ENCODE measurements at places on chromosomes 2 and 18. TPM values are rescaled to one million over a fixed set of nuclear protein-coding genes. Genes with fewer than 3 reads are reported as not detected.

Gene DYNC2LI1
- 18.2 TPM for total RNA-seq

Gene IL18RAP
- not detected for total RNA-seq

Gene GPR155
- 1.6 TPM for total RNA-seq

Gene IL36B
- not detected for total RNA-seq

Gene GPR35
- total RNA-seq: 0.14 TPM

Gene MRPS5
- 33.5 TPM for total RNA-seq

Gene CFAP210
- total RNA-seq: not detected

Gene METAP1D
- 5.6 TPM for total RNA-seq

Gene ANKRD62
- not detected for total RNA-seq

Gene EGR4
- total RNA-seq: not detected

Gene GULP1
- 79.6 TPM for total RNA-seq

Gene LIMS3
- total RNA-seq: 3.1 TPM

Gene SCN9A
- total RNA-seq: 60.1 TPM

Gene PROKR1
- total RNA-seq: not detected

Gene SLC9A2
- not detected for total RNA-seq

Gene REEP1
- not detected for total RNA-seq

Gene TMEM169
- total RNA-seq: 0.14 TPM

Gene IL1RL2
- 0.22 TPM for total RNA-seq

Gene GLI2
- total RNA-seq: 14.0 TPM

Gene DNAJC5G
- total RNA-seq: not detected

Gene RBM43
- 3.0 TPM for total RNA-seq

Gene UGT1A4
- not detected for total RNA-seq

Gene GALNT13
- under 0.01 TPM for total RNA-seq

Gene ADD2
- 0.14 TPM for total RNA-seq

Gene NBEAL1
- total RNA-seq: 34.4 TPM

Gene CREG2
- 1.3 TPM for total RNA-seq

Gene LHCGR
- not detected for total RNA-seq

Gene ITGA6
- total RNA-seq: 7.2 TPM

Gene KCNE4
- total RNA-seq: 3.1 TPM

Gene ATP6V1C2
- total RNA-seq: 0.14 TPM

Gene ALPP
- not detected for total RNA-seq

Gene AGXT
- not detected for total RNA-seq

Gene RNF152
- total RNA-seq: 127 TPM

Gene RND3
- 269 TPM for total RNA-seq

Gene ELOA2
- not detected for total RNA-seq

Gene LINC00305
- not detected for total RNA-seq

Gene REG3A
- not detected for total RNA-seq

Gene SERPINB10
- total RNA-seq: 1.1 TPM

Gene ADGRF3
- under 0.01 TPM for total RNA-seq

Gene KIF1A
- total RNA-seq: not detected

Gene MEP1B
- total RNA-seq: not detected

Gene PIEZO2
- total RNA-seq: 23.2 TPM

Gene SLC38A11
- 0.57 TPM for total RNA-seq

Gene CRYBA2
- not detected for total RNA-seq

Gene RAB27B
- total RNA-seq: 20.5 TPM

Gene TUBA4B
- not detected for total RNA-seq

Gene LRRC30
- not detected for total RNA-seq

Gene FOXI3
- total RNA-seq: not detected

Gene SERPINB7
- total RNA-seq: 33.6 TPM

Gene NT5DC4
- total RNA-seq: not detected

Gene INPP5D
- total RNA-seq: 0.14 TPM

Measured in placental pericyte (primary cell).